ENCODE measurements at places on chromosomes 7 and 10.

DNA sequence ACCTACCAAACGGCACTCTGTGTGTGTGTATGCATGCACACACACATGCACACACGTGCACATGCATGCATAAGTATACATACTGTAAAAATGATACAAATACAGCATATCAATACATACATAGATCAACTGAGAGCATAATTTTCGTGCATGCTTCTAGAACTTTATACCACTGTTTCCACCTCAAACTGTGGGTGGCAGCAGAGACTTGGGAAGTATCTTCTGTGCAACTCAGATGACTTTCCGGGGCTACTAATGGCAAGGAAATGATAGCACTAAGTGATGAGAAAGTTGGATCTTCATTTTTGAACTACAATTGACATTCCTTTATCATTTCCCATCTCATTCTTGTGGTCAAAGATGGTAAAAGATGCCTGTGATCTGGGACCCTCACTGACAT, 570.7 kb downstream of the REEP3 start:
- no peak for DNase-seq

- no peak for DNase-seq
These were observed 8.6 kb upstream of the ORAI2 start for GRCh38 chr7:102424787-102425218.

DNA sequence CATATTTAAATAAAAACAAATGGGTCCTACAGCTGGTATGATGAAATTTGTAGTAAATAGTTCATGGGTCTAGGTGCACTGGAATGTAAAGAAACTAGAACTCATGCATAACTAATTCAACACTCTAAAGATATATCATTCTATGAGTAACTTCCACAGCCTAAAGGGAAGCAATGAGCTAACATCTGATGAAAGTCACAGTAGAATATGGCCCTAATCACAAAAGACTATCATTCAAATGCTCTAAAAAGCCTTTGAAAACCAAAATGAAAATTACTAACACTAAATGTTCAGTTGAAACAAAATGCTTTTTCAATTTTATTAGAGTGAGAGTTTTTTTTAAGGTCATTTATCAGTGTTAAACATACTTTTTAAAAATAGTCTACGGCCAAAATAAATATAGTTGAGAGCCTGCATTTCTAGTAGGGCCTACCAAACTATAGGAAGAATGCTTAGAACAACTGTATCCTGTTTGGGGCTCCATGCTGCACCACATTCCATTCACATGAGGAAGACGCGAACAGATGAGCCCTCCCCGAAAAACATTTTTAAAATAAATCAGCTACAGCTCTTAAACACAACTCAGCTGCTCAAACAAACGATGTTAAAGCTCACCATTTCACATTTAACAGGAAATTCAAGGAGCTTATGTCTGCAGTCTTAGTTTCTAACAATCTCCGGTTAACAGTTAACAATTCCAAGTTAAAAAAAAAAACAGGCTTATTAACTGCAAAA, 134.5 kb downstream of the NRBF2 start:
- DNase-seq, result no peak

GRCh38 chr7:125834421-125834820, 904.8 kb upstream of the POT1 start:
- DNase-seq, result no peak

- DNase-seq, result no peak
These were observed 75.3 kb downstream of the NDUFB2 start for GRCh38 chr7:140771826-140772225.

- DNase-seq, result no peak
These were observed 14.0 kb downstream of the RALA start for GRCh38 chr7:39637400-39637799.

DNA sequence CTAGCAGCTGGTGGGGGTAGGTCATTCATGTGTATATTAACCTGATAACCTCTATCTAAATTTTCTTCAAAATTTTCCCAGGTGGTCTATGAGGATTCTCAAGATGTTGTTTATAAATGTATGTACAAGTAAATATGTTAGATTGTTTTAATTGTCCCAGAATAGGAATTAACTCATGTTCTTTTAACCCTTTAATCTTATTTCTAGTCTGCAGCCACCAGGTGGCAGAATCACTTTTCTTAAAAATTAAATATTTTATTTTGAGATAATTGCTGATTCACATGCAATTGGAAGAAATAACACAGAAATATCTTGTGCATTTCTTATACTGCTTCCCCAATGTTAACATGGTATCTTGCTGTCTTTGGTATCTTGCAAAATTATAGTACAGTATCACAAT, 589.5 kb downstream of the ARL4A start:
- no peak for DNase-seq

DNA sequence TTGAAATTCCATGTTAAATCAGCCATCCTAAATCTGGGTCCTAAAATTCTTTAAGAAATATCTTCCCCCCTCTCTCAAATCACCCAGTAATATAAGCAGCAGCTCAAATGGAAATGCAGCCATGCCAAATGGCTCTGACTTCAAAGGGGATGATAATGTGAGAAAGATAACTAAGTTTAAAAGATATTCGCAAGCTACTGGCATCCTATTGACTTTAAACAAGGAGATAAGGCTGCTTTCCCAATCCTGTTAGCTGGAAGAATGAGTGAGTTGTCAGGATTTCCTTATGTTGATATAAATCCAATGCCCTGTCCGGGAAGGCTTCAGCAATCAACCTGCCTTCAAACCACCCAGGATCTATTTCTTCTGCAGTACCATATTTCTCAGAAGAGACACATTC, 172.0 kb downstream of the FANK1 start:
- DNase-seq, result no peak

DNA sequence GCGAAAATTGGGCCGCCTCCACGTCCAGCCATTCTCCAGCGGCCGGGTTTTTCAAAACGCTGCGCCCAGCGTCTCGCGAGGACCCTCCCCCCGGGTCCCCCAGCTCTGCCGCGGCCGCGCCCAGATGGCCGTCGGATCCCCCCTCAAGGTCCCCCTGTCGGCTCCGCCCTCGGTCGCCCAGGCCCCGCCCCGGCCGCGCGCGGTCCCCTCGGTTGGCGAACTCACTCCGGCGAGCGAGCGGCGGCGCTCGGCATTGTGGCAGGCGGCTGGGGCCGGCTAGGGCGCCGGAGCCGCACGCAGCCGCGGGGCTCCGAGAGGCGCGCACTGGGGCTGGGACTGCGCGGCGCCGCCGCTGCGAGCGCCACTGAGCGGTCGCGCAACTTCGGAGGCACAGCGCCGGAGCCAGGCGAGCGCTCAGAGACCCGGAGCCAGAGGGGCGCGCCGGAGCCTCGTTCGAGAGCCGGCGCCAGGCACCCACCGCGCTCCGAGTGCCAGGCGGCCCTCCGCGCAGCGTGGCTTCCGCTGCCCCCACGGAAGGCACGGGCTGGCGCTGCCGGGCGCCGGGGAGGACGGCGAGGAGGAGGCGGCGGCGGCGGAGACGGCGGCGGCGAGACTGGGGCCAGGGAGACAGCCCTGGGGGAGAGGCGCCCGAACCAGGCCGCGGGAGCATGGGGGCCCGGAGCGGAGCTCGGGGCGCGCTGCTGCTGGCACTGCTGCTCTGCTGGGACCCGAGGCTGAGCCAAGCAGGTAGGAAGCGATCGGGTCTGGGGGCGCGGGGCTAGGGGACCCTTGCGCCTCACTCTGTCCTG, at the start of gene UNC5B:
UNC5B (plus strand) TSS at position 253 of the 809 bp plus-strand sequence; CDS start at position 669, 416 bp downstream.
- peak; percentile 38 for DNase-seq

DNA sequence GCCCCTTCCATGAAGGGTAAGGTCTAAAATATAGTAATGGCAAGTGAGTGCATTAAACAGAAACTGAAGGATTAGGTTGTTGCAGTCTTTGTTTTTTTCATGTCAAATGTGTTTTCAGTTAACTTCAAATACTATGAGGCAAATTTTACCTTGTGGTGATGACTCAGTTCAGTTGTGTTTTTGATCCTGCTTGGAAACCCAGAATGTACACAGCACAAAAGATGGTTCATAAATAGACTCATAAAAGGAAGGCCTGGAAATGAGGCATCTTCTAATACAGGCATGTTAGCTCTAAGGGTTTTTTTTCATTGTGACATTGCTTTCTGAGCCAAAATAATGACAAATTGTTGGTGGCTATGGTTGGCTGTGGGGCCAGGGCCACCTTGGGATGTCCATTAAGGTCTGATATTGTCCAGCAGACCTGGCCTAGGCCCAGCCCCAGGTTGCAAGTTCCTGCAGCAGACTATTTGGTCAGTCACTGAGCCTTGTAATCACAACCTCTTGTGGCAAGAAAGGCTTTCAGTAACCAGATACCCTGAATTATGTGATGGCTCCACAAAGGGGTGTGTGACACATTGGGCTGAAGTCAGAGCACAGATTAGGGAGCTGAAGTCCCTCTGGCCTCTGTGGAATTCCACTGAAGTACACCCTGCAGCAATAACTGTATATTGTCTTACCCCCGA, 69.0 kb upstream of the SAMD8 start:
- no peak for DNase-seq

DNA sequence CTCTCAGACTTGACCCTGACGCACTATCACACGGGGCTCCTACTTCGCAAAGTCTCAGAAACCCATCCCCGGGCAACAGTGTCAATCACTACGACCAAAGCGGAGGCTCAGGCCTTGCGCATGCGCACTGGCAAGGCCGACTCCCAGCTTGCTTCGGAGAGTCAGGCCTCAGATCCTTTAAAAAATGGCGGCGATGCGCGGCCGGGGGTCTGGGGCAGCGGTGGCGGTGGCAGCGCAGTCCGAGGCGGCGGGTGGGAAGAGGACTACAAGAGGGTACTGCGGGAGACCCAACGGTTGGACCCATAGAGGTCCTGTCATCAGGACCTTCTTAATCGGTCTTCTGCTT, 196.9 kb downstream of the ZNF716 start:
- DNase-seq, result no peak

GRCh38 chr7:141593134-141593533, 41.9 kb downstream of the AGK start:
- no peak for DNase-seq

DNA sequence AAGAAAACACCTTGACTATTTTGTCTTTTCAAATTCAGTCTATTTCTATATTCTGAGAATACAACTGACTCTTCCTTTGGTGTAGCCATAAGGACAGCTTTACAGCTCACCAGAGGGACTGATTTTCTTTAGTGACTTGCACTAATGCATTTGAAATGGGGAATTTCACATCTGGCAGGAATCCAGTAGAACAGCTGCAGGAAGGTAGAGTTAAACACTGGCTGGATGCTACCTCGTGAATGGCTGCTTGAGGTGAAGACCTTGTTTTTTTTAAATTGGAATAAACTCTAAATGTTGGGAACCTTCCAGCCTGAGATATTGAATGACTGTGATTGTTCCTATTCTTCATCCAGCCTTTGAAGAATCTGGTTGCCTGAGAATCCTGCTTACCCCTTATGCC, 139.5 kb upstream of the STK17A start:
- DNase-seq, result no peak

DNA sequence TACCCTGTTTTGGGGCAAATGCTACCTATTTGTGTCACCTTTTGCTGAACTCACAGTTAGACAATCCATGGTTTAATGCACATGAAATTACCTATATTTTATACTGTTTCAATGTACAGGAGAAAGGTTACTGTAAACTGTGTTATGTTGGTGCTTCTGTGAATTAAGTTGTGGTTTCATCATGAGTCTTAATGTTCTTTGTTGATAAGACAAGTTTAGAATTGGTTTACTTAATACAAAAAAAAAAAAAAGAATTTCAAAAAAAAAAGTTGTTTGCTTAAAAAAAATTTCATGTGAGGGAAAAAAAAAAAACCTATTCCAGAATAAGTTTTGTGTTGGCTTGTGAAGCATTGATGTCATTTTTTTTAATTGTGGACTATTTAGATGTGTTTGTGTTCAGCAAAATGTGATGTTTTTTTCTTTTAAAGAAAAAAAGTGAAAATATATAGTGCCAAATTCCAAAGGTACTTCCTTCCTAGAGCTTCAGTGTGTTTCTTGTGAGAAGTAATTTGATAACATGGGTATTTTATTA, 280.3 kb downstream of the USP6NL start:
- no peak for DNase-seq

DNA sequence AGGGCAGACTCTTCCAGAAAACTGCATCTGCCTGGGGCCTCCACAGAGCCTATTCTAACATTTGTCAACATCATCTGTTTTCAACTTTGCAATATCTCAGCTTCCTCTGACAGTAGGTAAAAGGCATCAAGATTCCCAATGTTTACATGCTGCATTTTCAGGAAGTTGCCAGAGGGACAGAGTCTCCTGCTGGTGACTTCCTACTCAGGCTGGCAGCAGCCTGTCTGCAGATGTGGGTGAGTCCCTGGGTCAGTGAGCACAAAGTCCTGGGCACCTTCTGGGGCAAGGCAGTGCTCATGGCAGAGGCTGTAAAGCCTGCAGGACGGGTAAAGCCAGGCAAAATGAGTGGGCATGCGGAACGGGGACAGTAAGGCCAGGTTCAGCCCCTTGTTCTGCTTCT, 69.4 kb downstream of the EBF3 start:
- no peak for DNase-seq

DNA sequence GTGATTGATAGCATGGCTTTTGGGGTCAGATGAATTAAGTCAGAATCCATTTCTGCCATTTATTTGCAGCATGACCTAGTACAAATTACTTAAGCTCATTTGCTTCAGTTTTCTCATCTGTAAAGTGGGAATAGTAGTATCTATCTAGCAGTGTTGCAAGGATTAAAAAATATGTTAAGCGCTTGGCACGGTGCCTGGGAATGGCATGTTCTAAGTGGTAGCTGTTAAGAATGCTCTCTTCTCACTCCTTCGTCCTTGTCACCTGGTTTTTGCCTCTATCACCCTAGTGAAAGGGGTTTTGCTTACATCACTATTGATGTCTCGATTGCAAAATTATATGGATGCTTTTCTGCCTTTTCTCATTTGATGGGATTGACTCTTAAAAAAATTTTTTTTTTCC, 7.4 kb downstream of the TMEM248 start:
- no peak for DNase-seq

- DNase-seq, result no peak
These were observed 993.7 kb upstream of the AUTS2 start for GRCh38 chr7:68604541-68604940.

DNA sequence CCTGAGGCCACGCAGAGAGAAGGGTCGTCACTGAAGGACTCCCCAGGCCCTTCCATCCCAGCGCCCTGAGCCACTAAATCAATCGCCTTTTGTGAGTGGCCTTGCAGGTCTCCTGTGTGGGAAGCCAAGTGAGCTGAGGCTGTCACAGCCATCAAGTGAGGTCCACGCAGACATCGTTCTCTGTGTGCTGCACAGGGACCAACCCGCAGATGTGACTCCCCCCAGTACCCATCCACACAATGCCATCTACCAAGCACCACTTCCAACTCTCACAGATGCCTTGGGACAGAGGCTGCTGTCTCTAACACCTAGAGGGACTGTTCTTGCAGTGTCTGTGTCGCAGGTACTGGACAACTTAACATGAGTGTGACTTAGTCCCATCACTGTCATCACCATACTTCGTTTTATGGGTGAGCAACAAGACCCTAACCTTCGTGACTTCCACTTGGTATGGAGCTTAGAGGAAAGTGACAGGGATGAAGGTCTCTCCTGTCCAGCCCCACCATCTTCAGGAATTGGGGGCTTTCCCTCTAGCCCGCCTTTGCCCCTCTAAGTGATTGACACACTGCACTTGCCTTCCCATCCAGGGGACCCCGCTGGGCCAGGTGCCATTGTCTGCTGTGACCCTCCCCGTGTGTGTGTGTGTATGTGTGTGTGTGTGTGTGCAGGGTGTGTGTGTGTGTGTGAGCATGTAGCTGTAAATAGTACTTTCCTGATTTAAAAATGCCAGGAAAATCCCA, 51.4 kb upstream of the TMEM72 start:
- DNase-seq, result no peak

GRCh38 chr10:103542764-103543616, 49.5 kb downstream of the NEURL1 start:
- peak; percentile 35 for DNase-seq

Measured in RWPE2 (cell line).